ENCODE measurements at places on chromosomes 5 and 9. TPM values are rescaled to one million over a fixed set of nuclear protein-coding genes. Genes with fewer than 3 reads are reported as not detected.

The PCDHA1 gene
- total RNA-seq = 0.21 TPM

The HINT2 gene
- total RNA-seq = 101 TPM

The FOXD4L4 gene
- not detected for total RNA-seq

The IL9 gene
- not detected for total RNA-seq

The PCDHB12 gene
- total RNA-seq = not detected

The ZNF483 gene
- total RNA-seq = 0.53 TPM

The SLC6A7 gene
- not detected for total RNA-seq

The PCDHA9 gene
- total RNA-seq = not detected

The CCDC187 gene
- total RNA-seq = not detected

The CNTNAP3 gene
- total RNA-seq = 9.6 TPM

The TMEM215 gene
- total RNA-seq = not detected

The BTF3 gene
- 1,023 TPM for total RNA-seq

The PLPP7 gene
- total RNA-seq = 0.05 TPM

The PCDHGC5 gene
- 0.05 TPM for total RNA-seq

The OR1L8 gene
- not detected for total RNA-seq

The PCDH12 gene
- not detected for total RNA-seq

The PCDHB10 gene
- not detected for total RNA-seq

The ANKRD33B gene
- 11.0 TPM for total RNA-seq

The CEL gene
- 0.58 TPM for total RNA-seq

The ROR2 gene
- 2.9 TPM for total RNA-seq

The ARL10 gene
- 1.7 TPM for total RNA-seq

The LHX6 gene
- 0.24 TPM for total RNA-seq

The SLC36A3 gene
- total RNA-seq = not detected

The LIX1 gene
- total RNA-seq = not detected

The TRPM3 gene
- total RNA-seq = not detected

The SH3GL2 gene
- 0.09 TPM for total RNA-seq

The BTNL3 gene
- not detected for total RNA-seq

The OR2S2 gene
- not detected for total RNA-seq

The SYNPO gene
- 25.3 TPM for total RNA-seq

The EFNA5 gene
- total RNA-seq = 20.8 TPM

The ZDHHC11 gene
- 18.6 TPM for total RNA-seq

The CARTPT gene
- total RNA-seq = not detected

The LHX3 gene
- 0.12 TPM for total RNA-seq

The GBGT1 gene
- total RNA-seq = 2.8 TPM

Measured in A549 treated with CpdA at 1 μM for 4 hours (cell line).